ENCODE measurements at places on chromosomes 5 and 9. TPM values are rescaled to one million over a fixed set of nuclear protein-coding genes. Genes with fewer than 3 reads are reported as not detected.

The SLCO6A1 gene
- total RNA-seq: not detected

The ELL2 gene
- 71.1 TPM for total RNA-seq

The SAXO1 gene
- not detected for total RNA-seq

The NEUROG1 gene
- total RNA-seq: not detected

The ELAVL2 gene
- total RNA-seq: not detected

The ADAMTS13 gene
- 0.21 TPM for total RNA-seq

The FOXD4L5 gene
- 0.24 TPM for total RNA-seq

The CDX1 gene
- total RNA-seq: under 0.01 TPM

The GFRA3 gene
- total RNA-seq: not detected

The MAML1 gene
- total RNA-seq: 6.2 TPM

The POLR3G gene
- total RNA-seq: 7.0 TPM

The DOLK gene
- total RNA-seq: 21.7 TPM

The SPATA24 gene
- 4.6 TPM for total RNA-seq
